ENCODE measurements at places on chromosomes 4 and X.

GRCh38 chr4:86837691-86838503 is 11.3 kb downstream of the SLC10A6 start:
- DNase-seq: no peak

- no peak for DNase-seq
Observed at GRCh38 chr4:101515566-101515965, 168.2 kb upstream of the PPP3CA start.

DNA sequence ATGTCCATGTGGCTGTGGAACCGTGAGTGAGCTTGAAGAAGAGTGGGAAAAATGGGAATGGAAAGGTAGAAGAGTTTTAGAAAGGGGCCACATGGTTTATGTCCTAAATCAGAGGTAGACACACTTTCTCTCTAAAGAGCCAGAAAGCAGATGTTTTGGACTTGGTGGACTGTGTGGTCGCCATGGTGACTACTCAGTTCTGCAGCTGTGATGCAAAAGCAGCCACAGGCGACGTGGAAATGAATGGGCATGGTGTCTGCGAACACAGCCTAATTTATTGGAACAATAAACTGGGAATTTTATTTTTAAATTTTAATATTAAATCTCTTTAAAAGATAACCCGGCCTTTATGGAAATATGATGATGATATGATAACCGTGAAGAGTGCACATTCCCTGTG is 386.0 kb upstream of the FAT1 start:
- DNase-seq: no peak

GRCh38 chr4:126766241-126766640 is 866.5 kb upstream of the INTU start:
- DNase-seq: no peak

DNA sequence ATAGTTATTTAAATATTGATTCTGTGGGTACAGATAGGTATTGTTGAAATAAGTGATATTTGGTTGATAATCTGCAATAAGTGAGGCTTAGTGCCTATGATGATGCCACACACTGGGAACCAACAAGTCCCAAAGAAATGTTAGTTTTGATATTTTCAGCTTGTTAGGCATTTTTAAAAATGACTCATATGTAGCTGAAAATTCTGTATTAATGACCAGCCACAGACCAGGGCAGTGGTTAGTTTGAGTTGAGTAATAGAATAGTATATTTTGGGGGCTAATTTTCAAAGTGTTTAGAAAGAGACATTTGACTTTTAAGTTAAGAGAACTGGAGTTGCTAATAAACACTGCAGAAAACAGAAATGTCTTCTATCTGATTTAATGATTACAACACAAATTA is 9.4 kb downstream of the INTU start:
- no peak for DNase-seq

DNA sequence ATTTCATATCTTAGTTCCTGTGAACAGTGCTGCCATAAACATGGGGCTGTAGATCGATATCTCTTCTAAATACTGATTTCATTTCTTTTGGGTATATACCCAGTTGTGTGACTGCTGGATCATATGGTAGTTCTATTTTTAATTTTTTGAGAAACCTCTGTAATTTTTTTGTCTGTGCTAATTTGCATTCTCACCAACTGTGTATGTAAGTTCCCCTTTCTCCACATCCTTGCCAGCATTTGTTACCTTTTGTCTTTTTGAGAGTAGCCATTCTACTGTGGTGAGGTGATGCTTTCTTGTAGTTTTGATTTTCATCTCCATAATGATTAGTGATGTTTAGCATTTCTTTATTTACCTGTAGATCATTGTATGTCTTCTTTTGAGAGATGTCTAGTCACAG is 2086.5 kb upstream of the TENM3 start:
- no peak for DNase-seq

GRCh38 chr4:83272900-83273299 is 11.7 kb downstream of the COQ2 start:
- no peak for DNase-seq

- no peak for DNase-seq
Observed at GRCh38 chr4:147160908-147161513, 215.3 kb upstream of the TTC29 start.

- no peak for DNase-seq
Observed at GRCh38 chr4:71980976-71981375, 50.8 kb upstream of the NPFFR2 start.

GRCh38 chr4:121788896-121789295 is 12.2 kb upstream of the EXOSC9 start:
- no peak for DNase-seq

- no peak for DNase-seq
Observed at GRCh38 chr4:73434311-73434710, 1.7 kb upstream of the AFP start.

GRCh38 chrX:107721318-107721717 is 54.3 kb downstream of the TSC22D3 start:
- no peak for DNase-seq

DNA sequence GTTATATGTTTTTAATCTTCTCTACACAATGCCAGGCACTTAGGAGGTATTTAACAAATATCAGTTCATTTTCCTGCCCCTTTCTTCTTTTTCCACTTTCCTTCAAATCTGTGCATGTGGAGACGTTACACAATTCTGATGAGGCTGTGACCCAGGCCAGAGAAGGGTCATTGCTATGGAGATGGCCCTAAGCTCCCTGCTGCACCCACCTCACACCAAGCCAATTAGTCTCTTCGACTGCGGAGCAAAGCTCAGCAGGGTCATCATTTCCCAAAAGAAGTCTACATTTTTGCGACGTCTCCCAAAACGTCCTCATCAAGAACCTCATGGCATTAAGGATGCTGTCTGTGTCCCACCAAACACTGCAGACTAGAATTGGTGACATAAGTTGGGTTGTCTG is 28.9 kb upstream of the VEGFD start:
- DNase-seq: no peak

- no peak for DNase-seq
Observed at GRCh38 chr4:182929296-182929695, 12.1 kb upstream of the DCTD start.

GRCh38 chr4:52837716-52838558 is 24.2 kb upstream of the RASL11B start:
- DNase-seq: no peak

GRCh38 chr4:88359558-88359957 is 19.1 kb upstream of the HERC6 start:
- DNase-seq: no peak

All from NCI-H1436 treated with DMSO at 0.1 percent for 48 hours (cell line).